Frontal cortex (tissue), 4 donors: ENCODE measurements at places on chromosomes 16 and 17. TPM values are rescaled to one million over a fixed set of nuclear protein-coding genes. Genes with fewer than 3 reads are reported as not detected.

POLR3E gene
- total RNA-seq = 19.6 TPM

HS3ST3B1 gene
- total RNA-seq = 1.6 TPM

KRT31 gene
- 1.2 TPM for total RNA-seq

TBC1D3G gene
- not detected for total RNA-seq

DPEP1 gene
- total RNA-seq = 2.4 TPM

NPW gene
- not detected for total RNA-seq

LCMT1 gene
- total RNA-seq = 53.4 TPM

ITGB3 gene
- total RNA-seq = 1.2 TPM

RSKR gene
- total RNA-seq = 11.8 TPM

GAST gene
- not detected for total RNA-seq

MYH3 gene
- total RNA-seq = 0.41 TPM

GSG1L gene
- 5.3 TPM for total RNA-seq

CNTD1 gene
- 0.82 TPM for total RNA-seq

GPR142 gene
- not detected for total RNA-seq

SPATA22 gene
- 3.7 TPM for total RNA-seq

IRX6 gene
- total RNA-seq = under 0.01 TPM

P2RX1 gene
- total RNA-seq = not detected

ITPRIPL2 gene
- 3.3 TPM for total RNA-seq

ACSM2A gene
- total RNA-seq = not detected

CD300H gene
- not detected for total RNA-seq

KRTAP3-1 gene
- total RNA-seq = not detected

MLLT6 gene
- total RNA-seq = 16.3 TPM

FBXO39 gene
- not detected for total RNA-seq

CHST5 gene
- 0.41 TPM for total RNA-seq

TBC1D3 gene
- not detected for total RNA-seq

TERB1 gene
- 0.41 TPM for total RNA-seq

LHX1 gene
- total RNA-seq = under 0.01 TPM

SLC16A11 gene
- total RNA-seq = not detected

TRIM16 gene
- total RNA-seq = 63.6 TPM

SMYD4 gene
- total RNA-seq = 8.6 TPM
